ENCODE measurements at places on chromosomes 5 and 9. TPM values are rescaled to one million over a fixed set of nuclear protein-coding genes. Genes with fewer than 3 reads are reported as not detected.

DNA sequence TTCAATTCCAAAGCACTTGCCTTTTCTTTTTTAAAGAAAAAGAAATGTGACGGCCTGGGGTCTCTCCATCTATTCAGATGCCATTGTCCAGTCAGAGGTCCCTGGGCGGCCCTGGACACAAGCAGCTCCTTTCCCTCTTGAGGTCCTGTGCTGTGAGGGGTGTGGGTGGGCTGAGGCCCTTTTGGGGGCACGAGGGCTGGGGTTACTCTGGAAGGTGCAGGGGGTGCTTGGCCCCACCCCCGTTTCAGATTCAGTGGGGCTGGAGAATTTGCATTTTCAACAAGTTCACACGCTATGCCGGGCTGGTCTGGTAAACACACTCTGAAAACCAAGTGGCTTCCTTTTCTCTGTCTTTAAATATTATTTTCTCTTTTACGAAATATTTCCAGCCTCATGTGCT, 91.4 kb upstream of the PHYKPL start:
- DNase-seq = no peak
- H3K4me1 ChIP-seq = peaks cover 19% of the 10 kb centered on the region
- no peaks in the 10 kb centered on the region for H3K36me3 ChIP-seq
- H3K27ac ChIP-seq = no peak overlapping the region
- H3K4me3 ChIP-seq = no peak overlapping the region

- H3K4me3 ChIP-seq = no peak overlapping the region
- peaks cover 45% of the 10 kb centered on the region for H3K4me1 ChIP-seq
- H3K36me3 ChIP-seq = no peaks in the 10 kb centered on the region
- H3K27ac ChIP-seq = no peak overlapping the region
Observed at GRCh38 chr9:5510989-5511388, 658 bp downstream of the PDCD1LG2 start.

DNA sequence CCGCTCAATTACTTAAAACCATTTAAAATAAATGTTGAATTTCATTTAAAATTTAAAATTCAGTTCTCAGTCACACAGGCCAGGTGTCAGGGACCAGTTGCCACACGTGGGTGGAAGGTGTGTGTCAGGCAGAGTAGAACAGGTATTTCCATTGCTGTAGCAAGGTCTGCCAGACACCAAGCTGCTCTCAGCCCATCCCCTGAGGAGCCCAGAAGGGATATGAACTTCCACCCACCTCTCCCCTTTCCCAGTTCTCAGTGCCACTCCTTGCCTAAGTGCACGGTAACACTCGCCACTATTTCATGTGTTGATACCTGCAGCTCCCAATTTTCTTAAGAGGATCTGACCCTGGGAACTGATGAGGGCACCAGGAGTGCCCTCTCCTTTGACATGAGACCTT, 12.7 kb downstream of the SYK start:
- H3K4me1 ChIP-seq = peaks cover 13% of the 10 kb centered on the region
- H3K36me3 ChIP-seq = no peaks in the 10 kb centered on the region
- H3K4me3 ChIP-seq = no peak overlapping the region
- peaks cover 6% of the 10 kb centered on the region for H3K27me3 ChIP-seq

- DNase-seq = no peak
- H3K36me3 ChIP-seq = no peaks in the 10 kb centered on the region
- H3K4me1 ChIP-seq = peaks cover 18% of the 10 kb centered on the region
Observed at GRCh38 chr5:62257020-62257367, 49.0 kb upstream of the KIF2A start.

Gene SLC6A3
- total RNA-seq = 0.10 TPM

Gene KIF27
- total RNA-seq = 6.5 TPM

DNA sequence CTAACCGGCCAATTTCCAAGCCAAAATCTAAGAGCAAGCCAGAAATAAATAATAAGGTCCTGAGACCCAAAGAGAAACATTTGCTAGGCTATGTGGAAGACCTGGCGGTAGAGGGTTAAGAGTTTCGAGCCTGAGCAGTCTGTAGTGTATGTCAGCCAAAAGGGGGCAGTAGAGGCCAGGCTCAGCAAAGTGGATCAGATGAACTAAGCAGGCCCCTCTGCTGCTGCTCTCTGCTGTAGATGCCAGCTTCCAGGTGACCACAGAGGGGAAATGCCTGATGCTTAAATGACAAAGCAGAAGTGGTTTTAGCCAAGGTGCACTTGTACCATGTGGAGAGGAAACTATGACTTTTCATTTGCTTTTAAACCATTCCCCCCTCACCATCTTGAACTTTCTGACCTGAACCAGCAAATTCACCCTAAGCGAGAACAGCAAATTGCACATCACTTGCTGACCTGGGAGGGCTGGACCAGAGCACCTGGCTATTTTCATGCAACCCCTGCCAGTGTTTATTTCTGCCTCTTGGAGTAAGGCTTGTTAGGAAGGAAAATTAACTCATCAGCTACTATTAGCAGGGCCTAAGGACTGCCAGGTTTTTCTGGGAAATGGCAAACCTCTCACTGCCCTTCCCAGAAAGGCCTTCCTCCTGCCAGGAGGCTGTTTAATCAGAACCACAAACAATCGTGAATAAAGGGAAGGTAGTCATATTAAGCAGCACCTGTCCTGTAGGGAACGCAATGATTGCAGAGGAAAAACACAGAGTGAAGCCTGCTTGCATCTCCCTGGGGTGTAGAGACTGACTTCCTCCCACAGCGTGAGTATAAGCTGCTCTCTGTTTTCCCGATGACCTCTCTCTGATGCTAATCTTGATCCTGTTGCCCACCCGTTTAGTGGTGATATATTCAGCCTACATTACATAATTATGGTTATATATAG, 818.2 kb downstream of the TLR4 start:
- no peak overlapping the region for H3K27ac ChIP-seq
- H3K4me3 ChIP-seq = no peak overlapping the region
- no peaks in the 10 kb centered on the region for H3K4me1 ChIP-seq
- DNase-seq = peak; percentile 60
- H3K36me3 ChIP-seq = no peaks in the 10 kb centered on the region

Gene RGMB
- 24.5 TPM for total RNA-seq

Gene ALDH1B1
- total RNA-seq = 18.7 TPM

DNA sequence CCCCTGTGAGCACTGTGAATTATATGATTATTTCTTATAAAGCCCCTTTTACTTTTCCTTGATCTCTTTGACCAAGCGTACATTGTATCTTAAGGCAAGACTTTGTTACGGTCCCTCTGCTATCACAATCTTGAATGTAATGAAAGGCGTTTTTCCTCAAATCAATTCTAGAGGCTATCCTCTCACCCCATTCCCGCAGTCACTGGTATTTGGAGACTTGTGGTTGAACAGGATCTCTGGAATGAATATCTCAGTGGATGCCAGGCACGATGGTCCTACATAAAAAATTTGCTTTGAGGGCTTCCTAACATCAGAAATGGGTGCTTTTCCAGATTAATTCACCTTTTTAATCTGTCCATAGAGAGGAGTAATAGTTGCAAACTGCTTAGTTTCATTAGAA, 151.4 kb upstream of the PAPPA start:
- H3K4me3 ChIP-seq = no peak overlapping the region
- no peak overlapping the region for H3K27ac ChIP-seq
- DNase-seq = no peak
- H3K27me3 ChIP-seq = no peaks in the 10 kb centered on the region

GRCh38 chr5:159995907-159996306, 13.0 kb upstream of the TTC1 start:
- no peak overlapping the region for H3K27ac ChIP-seq
- H3K36me3 ChIP-seq = no peaks in the 10 kb centered on the region
- H3K4me1 ChIP-seq = no peaks in the 10 kb centered on the region

Gene ENTPD8
- 0.21 TPM for total RNA-seq

GRCh38 chr9:94929369-94929756, 202.9 kb downstream of the AOPEP start:
- DNase-seq = no peak
- H3K4me1 ChIP-seq = peaks cover 22% of the 10 kb centered on the region
- H3K36me3 ChIP-seq = peaks cover 9% of the 10 kb centered on the region
- H3K27ac ChIP-seq = no peak overlapping the region

Gene CDH9
- not detected for total RNA-seq

Data from endothelial cell (in vitro differentiated cells).